Prostate gland (tissue), 2 donors: ENCODE measurements at places on chromosomes 6 and 20.

- DNase-seq: no peak
Observed at GRCh38 chr6:106247733-106248132, 77.8 kb downstream of the ATG5 start.

GRCh38 chr6:106192824-106193223 lies 106.7 kb downstream of the PRDM1 start:
- no peak for DNase-seq

- no peak for DNase-seq
Observed at GRCh38 chr20:52589251-52589812, 382.8 kb upstream of the TSHZ2 start.

GRCh38 chr6:137637121-137637520 lies 142.9 kb upstream of the OLIG3 start:
- peak; percentile 32 for DNase-seq

DNA sequence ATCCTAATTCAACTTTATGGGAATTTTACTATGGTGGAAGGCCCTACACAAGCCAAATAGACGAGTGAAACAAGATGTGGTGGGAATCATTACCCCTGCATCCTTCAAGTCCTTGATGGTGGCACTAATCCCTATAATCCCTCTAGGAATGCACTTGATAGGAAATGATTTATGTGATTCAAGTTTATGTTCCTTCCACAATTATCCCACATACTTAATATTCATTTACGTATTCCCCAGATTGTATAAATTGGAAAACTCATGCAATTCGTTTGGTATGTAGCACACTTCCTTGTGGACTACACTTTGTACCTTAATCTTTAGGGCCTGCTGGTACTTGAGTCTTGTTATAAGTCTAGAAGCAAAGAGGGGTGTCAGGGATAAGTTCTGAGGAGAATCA lies 40.8 kb downstream of the PKIB start:
- no peak for DNase-seq

DNA sequence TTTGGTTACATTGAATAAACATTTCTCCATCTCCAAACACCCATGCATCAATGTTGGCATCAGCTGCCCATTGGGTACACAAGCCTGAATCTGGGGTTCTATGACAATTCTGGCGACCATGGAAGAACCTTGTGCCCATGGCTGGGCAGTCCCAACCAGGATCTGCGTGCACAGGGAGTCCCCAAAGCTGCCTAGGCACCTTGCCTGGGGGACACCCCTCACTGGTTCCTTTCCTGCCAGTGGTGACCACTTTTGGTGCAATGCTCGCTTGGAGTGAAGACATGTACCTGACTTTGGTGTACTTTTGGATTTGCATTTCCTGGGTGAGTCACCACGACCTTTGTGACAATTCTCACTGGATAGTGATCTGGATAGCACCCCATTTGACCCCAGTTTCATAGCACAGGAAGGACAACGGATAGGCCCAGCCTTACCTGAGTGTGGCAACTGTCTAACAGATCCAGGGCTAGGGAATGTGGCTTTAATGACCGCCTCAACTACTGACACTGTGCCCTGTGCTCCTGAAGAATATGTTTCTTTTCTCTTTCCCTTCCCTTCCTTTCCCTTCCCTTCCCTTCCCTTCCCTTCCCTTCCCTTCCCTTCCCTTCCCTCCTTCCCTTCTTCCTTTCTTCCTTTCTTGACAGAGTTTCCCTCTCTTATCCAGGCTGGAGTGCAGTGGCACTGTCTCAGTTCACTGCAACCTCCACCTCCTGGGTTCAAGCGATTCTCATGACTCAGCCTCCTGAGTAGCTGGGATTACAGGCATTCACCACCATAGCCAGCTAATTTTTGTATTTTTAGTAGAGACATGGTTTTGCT lies 7.1 kb downstream of the SPINT3 start:
- DNase-seq: no peak

DNA sequence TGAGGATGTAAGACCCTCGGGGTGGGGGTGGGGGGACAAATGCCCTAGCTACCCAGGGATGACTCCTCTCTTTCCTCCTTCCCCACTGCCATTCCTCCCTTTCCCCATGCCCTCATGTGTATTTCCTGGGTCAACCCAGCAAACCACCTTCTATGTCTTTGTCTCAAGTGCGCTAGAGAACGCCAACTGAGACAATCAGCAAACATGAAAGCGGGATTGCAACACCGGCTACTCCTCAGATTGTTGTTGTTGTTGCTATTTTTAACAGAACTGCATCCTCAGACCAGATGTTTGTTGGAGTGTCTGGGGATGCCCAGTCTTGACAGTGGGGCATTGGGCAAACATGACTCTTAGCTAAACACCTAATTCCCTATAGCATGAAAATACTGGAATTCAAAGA lies 39.3 kb upstream of the HIVEP1 start:
- DNase-seq: no peak

DNA sequence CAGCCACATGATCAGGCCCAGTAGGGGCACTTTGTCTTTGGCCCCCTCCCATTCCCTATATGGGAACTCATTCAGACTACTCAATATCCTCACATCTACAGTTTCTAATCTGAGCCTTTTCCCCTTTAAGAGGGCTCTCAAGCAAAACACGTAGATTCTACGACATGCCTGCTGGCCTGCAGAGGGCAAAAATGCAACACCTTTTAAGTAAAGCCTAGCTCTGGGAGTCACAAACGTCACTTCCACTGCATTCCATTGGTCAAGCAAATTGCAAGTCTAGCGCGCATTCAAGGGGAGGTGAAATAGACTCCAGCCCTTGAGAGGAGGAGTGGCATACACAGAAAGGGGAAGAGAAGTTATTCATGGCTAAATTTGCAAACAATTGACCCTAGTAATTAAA lies 70.6 kb downstream of the CDC40 start:
- DNase-seq: no peak

DNA sequence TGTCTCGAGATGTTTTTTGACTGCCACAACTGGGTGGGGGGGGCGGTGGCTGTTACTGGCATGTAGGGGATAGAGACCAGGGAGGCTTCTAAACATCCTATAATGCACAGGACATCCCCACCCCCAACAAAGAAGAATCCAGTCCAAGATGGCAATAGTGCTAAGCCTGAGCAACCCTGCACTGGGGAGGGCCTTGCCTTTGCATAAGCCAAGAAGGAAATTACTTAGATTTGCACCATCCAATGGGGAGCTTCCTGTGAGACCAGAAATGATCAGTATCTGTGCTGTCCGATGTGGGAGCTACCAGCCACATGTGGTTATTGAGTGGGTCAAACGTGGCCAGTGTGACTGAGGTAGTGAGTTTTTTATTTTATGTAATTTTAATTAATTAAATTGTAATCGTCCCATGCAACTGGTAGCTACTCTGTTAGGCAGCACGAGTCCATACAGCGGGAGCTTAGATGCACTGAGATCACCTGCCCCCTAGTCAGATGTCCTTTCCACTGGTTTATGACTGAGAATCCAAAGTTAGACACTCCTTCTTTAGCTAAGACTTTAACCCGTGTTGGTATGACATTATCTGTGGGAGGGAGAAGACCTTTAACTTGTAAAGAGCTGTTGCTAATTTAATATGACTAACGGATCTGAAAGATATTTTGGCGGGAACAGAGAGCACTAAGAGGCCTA lies 97.4 kb upstream of the NEDD9 start:
- no peak for DNase-seq

DNA sequence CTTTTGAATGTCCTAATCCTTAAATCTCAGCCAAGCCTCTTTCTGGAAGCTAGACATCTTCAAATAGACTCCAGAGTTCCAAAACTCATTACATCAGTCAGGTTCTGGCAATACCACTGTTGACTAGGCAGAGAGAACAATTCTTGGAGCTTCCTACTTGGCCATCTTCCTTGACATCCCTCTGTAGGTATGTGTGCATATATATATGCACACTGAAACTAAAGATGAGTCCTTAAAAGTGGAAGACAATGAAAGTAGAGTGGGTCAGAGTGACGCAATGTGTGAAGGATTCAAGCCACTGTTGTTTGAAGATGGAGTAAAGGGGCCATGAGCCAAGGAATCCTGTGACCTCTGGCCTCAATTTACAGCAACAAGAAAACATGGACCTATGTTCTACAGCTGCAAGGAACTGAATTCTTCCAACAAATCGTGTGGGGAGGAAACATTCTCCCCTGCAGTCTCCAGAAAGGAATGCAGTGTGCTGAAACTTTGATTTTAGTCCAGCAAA lies 18.7 kb upstream of the DUSP22 start:
- DNase-seq: no peak

DNA sequence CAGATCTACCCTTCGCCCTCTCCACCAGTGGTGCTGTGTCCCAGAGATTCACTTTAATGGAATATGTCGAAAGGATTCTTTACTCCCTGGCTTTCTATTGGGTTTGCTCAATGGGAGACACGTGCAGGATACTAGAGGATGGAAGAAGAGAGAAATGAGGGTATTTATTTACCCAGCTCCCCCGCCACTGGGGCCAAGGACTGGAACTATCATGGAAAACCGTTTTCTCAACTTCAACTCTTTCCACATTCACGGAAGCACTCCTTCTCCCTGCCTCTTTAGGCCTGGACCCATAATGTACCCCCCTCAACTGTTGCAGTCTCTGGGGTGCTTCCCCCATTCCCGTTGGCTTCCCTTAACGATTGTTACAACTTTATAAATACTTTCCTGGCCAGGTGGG lies 26.6 kb upstream of the RALY start:
- no peak for DNase-seq

DNA sequence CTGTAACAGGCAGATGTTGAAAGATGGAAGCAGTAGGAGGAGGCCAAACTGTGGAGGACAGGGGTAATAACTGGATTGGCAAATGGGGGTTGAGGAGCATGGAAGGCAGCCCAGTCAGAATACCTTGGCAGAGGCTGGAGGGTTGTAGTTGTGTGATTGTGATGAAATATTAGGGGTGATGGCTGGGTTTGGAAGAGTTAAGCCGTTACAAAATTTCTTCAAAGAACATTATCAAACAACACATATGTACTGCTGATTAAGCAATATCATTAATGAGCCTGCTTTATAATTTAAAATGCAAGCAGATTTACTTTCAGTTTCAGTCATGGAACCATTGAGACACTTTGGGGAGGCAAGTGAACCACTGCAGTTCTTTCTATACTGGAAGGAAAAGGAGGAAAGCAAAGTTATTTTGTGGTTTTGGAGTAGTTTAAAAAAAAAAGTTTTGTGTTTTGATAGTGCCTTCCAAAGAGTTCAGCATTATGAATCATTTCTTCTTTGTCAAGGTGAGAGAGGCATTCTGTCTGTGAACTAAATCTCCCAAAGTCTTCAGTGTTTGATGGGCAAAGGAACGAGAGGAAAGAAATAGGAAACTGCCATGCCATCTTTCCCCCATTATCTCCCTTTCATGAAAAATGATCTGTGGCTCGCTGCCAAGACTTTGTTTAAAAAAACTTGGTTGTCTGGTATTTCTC lies 20.7 kb downstream of the FOXO3 start:
- DNase-seq: peak; percentile 42

DNA sequence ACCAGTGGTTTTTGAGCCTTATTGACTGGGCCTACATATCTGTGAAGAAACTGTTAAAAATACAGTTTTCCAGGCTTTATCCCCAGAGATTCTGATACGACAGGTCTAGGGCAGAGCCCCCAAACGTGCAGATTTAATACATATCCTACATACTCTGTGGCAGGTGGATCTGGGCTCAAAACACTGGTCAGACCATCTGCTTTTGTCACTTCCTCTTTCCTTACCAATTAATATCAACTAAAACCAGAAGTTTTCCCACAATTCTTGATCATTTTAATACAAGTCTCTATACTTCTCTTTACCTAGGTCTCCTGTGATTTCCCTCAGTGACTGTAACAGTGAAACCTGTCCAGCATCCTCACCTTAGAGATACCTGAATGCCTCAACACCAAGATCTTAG lies 108.8 kb downstream of the PREP start:
- no peak for DNase-seq
